ENCODE measurements at places on chromosomes 16 and 17. TPM values are rescaled to one million over a fixed set of nuclear protein-coding genes. Genes with fewer than 3 reads are reported as not detected.

GRCh38 chr17:17852930-17853329 is 16.1 kb upstream of the SREBF1 start:
- no peak for DNase-seq

The PLA2G10 gene
- not detected for total RNA-seq

- no peak for DNase-seq
Measured at GRCh38 chr17:34582185-34582900, 3.0 kb downstream of the TMEM132E start.

DNA sequence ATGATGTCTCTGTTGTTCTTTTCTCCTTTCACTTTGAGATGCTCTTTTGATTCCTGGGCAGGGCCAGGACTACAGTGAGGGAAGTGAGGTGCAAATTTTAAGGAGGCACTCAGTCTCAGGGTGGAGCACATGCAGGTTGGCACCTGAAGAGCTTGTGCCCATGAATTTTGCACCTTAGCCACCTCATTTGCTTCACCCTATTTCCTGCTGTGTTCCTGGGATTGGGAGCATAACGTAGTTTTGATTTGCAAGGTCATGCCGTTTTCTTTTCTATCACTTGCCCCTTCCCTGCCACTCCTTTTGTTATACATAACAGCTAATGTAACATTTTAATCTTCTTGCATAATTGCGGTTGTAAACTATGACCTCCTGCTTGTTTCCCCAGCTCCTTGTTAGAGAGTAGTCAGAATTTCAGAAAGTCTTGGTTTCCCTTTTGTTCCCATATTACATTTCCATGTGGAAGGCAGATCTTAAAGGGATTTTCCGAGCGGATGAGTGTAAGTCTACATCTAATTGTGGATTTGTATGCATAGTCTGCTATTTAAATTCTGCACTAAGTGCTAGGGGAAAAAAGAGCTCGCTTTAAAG is 9.8 kb downstream of the PMFBP1 start:
- DNase-seq = no peak

- no peak for DNase-seq
Measured at GRCh38 chr17:82679586-82680465, 18.7 kb downstream of the RAB40B start.

DNA sequence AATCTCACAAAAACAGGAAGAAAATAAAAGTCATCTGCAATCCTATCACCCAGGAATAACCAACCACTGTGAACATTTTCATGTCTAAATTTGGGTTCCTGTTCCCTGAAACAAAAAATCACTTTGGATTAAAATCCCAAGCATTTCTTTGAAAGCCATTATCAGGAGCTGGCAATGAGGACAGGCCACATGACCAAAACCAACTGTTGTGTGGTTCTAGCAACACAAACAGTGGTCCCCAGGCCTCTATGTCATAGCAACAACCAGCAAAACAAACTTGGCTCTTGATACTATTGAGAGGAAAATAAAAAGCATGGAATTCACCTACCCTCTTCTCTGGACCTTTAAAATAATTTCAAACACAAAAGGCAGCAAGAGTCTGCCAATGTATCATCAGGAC is 252.5 kb downstream of the SLC39A11 start:
- no peak for DNase-seq

GRCh38 chr17:40181205-40181604 is 3.9 kb downstream of the RAPGEFL1 start:
- no peak for DNase-seq

The CIAO3 gene
- 26.1 TPM for total RNA-seq

The SOX15 gene
- not detected for total RNA-seq

DNA sequence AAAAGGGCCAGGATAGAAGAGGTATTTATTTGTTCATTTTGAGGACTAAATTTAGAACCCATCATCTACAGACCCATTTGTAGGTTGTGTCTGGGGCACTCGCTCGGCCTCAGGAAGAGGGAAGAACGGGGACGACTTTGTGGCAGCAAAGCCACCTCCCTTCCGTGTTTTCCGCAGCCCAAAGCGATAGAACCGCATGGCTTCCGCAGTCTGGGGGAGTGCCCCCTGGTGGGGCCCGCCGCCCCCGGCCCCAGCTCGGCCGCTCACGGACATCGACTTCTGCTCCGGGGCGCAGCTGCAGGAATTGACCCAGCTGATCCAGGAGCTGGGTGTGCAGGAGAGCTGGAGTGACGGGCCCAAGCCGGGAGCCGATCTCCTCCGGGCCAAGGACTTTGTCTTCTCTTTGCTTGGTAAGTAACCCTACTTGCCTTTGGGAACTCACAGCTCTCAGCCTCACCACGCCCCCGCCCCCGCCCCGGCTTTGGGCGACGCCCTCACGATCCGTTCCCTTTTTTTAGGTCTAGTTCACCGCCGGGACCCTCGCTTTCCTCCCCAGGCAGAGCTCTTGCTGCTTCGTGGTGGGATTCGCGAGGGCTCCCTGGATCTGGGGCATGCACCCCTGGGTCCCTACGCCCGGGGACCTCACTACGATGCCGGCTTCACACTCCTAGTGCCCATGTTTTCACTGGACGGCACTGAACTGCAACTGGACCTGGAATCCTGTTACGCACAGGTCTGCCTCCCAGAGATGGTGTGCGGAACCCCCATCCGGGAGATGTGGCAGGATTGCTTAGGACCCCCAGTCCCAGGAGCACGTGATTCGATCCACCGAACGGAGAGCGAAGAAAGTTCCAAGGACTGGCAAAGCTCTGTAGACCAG is 681 bp downstream of the TMEM102 start:
- DNase-seq = peak; percentile 58

GRCh38 chr17:48125829-48126531 is 18.4 kb downstream of the SNX11 start:
- no peak for DNase-seq

DNA sequence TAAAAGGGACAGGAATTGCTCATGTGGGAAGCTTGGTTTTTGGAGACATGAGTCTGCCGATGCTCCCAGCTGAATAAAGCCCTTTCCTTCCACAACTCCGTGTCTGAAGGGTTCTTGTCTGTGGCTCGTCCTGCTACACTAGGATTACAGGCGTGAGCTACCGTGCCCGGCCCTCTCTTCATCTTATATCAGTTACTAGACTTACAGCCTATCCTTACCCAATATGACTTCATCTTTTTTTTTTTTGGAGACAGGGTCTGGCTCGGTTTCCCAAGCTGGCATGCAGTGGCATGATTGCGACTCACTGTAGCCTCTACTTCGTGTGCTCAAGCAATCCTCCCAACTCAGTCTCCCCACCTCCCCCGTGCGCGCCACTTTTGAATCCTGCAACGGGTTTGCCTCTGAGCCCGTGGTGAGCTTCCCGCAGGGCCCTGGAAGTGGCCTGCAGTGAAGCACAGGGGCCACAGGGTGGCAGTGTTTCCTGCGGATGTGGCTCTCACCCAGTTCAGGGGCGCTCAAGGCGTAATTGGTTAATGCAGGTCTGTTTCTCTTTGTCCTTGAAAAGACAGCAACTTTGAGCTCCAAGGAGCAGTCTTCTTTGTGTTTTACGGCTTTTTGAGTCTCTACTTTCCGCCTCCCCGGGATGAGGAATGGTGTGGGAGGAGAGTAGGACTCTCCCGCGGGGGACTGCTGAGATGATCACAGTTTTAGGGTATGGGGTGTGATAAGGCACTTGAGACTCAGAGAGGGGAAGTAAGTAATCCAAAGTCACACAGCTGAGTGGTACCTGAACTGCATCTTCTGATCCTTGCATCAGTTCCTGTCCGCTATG is 22.7 kb upstream of the GPRC5B start:
- peak; percentile 63 for DNase-seq

The RAD51C gene
- 7.8 TPM for total RNA-seq

DNA sequence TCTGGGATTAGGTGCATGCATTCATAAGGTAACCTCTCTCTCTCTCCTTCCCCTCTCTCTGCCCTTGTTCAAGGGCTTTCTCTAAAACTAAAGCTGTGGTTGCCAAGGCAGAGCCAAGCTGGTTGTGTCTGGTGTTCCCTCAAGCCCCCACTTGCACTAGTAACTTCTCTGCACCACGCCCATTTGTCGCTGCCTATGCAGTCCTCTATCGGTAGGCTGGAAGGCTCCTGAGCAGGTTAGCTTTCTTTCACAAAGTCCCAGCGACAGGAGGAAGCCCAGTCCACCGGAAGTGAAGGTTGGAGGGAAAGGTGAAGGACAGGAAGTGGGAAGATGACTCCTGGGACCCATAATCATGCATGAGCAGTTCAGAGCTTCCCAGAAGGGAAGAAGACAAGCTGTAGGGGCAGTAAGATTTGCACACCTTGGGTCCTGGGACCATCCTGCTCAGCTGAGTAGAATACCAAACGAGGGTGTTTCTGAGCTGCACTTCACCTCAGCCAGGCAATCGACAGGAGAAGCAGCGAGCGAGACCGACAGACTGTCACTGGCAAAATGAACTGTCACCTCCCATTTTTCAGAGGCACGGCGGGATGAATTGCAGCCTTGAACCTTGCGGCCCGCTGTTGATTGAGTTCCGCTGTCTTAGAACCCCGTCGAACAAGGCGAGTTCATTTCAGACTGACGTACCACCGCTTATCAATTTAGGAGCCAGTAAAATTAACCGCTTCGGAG is 14.7 kb upstream of the SKAP1 start:
- no peak for DNase-seq

The GJD3 gene
- 0.37 TPM for total RNA-seq

DNA sequence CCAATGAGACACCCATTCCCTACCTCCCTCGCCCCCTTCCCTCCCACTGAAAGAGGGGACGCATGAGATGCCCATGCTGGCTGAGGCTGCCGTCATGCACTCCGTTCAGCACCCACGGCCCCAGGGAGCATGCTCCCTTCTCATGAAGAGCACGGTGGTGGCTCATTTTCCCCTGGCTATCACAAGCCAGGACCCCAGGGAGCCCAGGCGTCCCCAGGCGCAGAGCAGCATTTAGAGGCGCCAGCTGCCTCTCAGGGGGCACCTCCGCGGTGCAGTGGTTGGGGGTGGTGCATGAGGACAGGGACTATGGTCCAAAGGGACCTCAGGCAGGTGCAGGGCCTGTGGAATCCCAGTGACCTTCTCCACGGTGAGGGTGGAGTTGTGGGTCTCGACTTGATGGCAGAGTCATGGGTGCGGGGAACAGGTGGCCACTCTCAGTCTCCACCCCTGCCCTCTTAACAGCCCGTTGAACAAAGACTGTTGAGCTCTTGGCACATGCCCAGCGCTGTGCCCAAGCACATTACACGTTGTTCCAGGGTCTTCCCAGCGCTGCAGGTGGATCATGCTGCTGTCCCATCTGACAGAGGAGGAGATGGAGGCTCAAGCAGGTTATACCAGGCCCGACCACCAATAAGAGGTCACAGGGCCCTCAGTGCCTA is 13.6 kb downstream of the KIF19 start:
- DNase-seq = no peak

DNA sequence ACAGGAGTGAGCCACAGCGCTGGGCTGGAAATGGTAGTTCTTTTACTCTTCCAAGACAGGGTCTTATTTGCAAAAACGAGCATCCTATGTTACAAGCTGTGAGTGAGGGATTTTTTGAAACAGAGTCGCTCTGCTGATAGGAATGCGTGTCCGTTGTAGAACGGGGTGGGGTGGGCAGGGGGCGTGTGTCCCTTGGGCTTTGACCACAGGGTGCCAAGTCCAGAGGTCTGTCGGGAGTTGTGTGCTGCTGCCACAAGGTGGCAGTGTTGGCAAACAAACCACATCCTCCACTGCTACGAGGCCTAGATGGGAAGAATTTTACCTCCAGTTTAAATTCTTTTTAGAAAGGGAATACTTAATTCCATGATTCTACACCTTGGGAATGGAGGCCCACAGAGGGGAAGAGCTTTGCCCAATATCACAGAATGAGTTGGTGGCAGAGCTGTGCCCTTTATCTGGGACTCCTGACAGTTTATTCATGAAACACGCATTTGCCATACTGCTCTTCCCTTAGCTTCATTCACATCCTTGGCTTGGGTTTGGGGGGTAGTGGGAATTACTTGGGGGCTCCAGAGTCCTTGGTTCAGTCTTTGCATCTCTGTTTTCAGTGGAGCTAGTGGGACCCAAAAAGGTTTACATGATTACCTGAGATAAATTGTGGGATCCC is 30.6 kb upstream of the ETV4 start:
- DNase-seq = peak; percentile 63

GRCh38 chr17:17481860-17482259 is 5.1 kb downstream of the MED9 start:
- no peak for DNase-seq

- DNase-seq = no peak
Measured at GRCh38 chr17:77579131-77579530, 379.4 kb upstream of the TNRC6C start.

GRCh38 chr17:59533694-59534093 is 31.7 kb upstream of the DHX40 start:
- no peak for DNase-seq

The ABCA10 gene
- 4.0 TPM for total RNA-seq

GRCh38 chr16:65657071-65657494 is 535.2 kb upstream of the CDH11 start:
- DNase-seq = no peak

- no peak for DNase-seq
Measured at GRCh38 chr16:79062336-79062735, 538.2 kb downstream of the MAF start.

DNA sequence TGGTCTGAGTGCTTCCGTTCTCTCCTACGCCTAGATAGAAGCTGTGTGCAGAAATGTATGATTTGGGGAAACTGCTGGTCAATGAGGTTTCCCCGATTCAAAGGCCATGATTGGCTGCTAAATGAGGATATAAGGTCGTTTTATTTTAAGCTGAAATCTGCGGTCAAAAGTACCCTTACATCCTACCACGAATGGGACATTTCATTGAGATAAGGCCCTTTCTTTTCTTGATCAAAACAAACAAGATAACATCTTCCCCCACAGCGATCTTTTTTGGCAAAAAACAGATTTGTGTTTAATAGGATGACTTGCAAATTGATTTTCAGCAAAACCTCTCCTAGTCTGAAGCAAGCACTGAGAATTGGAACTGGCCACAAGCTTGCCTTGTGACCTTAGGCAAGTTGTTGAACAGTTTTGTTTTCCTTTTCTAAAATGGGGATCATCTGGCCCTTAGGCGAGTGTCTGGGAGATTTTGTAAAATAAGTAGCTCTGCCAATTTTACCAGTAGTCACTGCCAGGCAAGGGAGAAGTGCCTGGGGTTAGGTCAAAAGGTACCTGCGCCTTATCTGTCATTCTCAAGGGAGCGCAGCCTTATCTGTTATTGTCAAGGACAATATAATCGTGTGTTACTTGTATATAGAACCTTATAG is 635 bp downstream of the SCPEP1 start:
- DNase-seq = no peak

GRCh38 chr17:12634789-12635414 is 30.8 kb upstream of the MYOCD start:
- no peak for DNase-seq

DNA sequence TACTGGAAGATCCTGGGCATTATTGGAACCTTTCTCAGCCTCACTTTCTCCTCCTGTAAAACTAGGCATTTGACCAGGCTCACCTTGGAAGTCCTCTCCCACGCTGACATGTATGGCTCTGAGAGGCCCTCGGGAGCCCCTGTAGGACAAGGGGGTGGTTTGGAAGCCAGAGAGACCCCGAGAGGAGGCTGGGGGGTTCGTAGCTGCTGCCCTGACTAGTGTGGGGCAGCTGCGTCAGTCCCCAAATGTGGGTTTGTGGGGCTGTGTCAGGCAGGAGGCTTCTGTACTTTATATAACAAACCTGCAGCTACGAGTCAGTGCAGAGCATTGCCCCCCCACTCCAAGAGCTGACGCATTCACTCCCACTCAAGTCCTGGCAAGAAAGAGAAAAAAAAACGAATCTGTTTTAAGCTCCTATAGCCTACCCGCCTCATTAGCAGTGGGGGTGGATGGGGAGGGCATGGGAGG is 1.8 kb downstream of the CX3CL1 start:
- DNase-seq = no peak

The CD7 gene
- 1.1 TPM for total RNA-seq

GRCh38 chr16:85329059-85329812 is 217.0 kb upstream of the CIBAR2 start:
- DNase-seq = no peak

GRCh38 chr17:42438600-42439567 is 15.8 kb upstream of the CAVIN1 start:
- DNase-seq = peak; percentile 35
